ENCODE measurements at places on chromosomes 6 and 20.

DNA sequence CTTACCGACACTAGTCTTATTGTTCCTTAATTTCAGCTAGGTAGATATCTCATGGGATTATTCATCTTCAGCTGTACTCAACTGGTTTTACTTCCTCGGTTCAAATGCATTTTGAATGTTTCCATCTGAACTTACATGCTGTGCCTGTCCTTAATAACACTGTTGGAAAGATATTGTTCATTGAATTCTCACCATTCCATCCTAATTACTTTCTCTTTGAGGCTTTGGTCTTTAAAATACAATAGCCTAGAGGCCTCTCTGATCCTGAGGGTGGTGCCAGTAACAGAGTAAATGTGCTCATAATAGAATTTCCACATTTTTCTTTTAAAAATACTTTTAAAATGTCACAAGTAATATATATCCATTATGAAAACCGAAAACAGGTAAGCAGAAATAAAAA lies 54.0 kb downstream of the IL20RA start:
- DNase-seq = no peak

DNA sequence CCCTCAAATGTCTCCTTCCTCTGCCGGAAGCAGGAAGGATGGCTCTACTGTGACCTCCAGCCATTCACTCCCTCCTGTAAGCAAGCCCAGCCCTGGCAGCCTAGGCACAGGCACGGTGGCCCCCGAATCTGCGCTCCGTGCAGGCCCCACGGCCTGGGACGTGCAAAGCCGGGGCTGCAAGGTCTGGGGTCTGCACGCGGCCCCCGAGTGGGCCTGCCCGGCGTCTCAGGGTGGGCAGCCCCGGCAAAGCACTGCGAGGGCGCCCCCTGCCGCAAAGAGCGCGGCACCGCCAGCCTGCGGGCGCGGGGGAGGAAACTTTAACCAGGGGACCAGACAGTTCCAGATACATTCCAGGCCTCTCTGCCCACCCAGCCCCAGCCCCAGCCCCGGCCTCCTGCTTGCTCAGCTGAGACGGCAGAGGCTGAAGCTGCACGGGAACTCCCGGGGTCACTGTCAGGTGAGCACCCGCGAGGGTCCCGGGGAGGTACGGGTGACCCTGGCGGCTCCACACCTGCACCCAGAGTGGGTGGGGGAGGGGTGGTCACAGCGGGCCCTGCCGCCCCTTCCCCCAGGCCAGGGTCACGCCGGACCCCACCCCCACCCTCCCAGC lies 98.8 kb downstream of the ASXL1 start:
- DNase-seq = no peak

DNA sequence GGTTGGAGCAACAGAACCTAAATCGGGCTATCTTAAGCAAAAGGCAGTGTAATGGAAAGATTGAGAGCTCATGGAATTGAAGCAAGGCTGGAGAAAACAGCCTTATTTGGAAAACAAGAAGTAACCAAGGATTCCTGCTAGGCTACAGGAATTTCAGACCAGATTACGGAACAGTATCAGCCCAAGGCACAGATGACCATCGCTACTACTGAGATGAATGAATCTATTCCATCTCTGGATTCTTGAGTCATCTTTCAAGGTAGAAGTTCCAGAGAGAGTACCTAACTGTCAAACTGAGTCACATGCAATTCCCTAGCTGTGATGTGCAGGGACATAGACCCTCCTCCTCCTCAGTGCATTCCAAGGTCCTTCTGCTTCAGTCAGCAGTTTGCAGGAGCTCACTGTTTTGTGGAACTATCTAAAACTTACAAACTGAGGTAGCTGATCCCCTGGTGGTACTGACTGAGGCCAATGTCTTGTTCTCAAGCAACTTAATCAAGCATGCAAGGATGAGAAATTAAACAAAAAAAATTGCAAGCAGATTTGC lies 62.0 kb upstream of the SMLR1 start:
- DNase-seq = no peak

DNA sequence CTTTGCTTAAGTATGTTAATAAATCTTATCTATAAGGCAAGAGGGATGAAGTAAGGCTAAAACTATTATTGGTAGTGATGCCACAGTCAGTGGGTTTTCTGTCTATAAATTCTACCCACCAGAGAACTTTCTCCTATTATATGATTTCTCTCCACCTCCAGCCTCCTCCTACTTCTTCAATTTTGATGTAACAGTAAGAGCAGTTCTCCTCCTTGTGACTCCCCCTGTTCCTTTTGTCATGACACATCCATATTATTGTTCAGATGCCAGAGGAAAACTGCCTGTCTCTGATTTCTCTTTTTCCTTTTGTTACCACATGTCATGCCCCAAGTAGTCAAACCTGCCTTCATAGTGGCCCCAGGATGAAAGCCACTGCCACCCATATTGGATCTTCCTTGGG lies 9.1 kb upstream of the RCAN2 start:
- no peak for DNase-seq

DNA sequence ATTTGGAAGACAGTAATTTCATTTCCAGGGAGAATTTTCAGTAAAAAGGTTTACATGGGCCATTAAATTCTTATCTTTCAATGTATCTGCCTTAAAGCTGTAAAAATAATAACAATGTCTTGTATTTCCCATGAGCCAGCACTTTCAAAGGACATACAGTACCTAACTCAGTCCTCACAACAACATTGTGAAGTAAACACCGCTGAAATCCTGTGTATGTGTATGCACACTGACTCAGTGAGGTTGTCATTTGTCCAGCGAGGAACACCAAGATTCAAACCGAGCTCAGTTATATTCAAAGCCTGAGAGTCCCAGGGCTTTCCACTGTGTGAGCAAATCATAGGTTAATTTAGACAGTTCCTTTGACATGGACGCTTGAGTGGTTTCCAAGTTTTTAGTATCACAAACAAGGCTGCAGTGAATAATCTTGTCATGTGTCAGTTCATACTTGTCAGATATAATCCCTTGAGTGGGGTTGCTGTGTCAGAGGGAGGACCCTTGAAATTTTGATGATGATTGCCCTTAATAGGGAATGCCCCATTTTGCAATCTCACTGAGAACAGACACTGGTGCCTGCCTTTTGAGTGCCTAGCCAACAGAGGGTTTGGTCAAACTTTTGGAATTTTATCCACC lies 50.0 kb upstream of the SLC22A23 start:
- no peak for DNase-seq

DNA sequence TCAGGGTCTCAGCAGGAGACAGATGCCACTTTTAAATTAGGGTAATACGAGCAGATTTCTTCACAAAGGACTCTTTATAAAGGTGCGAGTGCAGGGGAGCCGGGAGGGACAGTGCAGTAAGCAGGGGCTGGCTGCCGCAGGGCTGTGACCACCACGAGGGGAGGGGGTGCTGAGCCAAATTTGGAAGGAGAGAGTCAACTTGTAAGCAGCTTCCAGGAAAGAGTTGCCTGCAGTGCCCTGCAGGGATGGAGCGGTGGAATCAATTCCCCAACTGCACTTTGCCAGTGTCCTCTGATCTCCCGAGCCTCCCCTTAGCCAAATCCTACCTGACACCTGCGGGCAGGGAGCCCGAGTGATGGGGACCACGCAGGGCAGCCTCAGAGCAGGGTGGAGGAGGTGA lies 13.9 kb upstream of the CCDC167 start:
- DNase-seq = no peak

DNA sequence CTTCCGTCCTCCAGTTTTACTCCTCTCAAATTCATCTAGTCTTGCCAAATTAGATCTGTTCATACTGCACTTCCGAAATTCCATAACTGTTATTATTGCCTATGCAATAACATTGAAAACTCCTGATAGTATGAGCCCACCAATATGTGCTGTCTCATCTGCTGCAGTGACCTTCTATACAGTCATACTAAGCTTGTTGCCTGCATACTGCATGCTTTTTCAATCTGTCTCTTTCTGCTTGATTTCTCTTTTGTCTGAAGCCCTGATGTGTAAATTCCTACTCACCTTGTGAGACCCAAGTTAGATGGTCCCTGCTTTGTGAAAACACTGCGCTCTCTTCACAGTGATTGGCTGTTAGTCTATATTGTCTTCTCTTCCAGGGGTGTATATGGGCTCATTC lies 1.1 kb downstream of the TBP start:
- no peak for DNase-seq

- DNase-seq = peak; percentile 22
Observed at GRCh38 chr20:62768551-62769287, 27.6 kb upstream of the MRGBP start.

GRCh38 chr20:21921251-21921650 lies 215.8 kb downstream of the PAX1 start:
- DNase-seq = no peak

- DNase-seq = no peak
Observed at GRCh38 chr6:112209131-112209530, 45.2 kb downstream of the LAMA4 start.

GRCh38 chr6:131838051-131838450 lies 30.2 kb downstream of the ENPP1 start:
- DNase-seq = no peak

GRCh38 chr6:115631028-115631427 lies 429.7 kb downstream of the FRK start:
- DNase-seq = no peak

- DNase-seq = no peak
Observed at GRCh38 chr6:54093326-54093948, 17.8 kb upstream of the MLIP start.

DNA sequence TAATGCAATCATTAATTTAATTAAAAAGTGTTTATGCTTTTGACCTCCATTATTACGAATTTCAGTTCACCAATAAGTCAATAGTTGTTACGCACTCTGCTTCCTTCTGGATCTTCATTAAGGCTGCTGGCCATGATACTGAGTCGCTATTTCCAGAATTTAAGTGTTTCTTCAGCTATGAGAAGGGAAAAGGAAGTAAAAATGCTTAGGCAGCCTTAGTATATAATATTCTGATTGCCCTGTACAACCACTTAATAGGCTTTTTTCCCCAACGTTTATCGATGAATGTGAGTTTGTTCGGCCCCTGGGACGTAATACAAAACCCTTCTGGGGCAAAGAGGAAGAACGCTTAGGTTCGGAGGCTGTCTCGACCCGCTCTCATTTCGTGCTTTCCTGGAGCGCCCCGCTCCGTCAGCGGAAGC lies 644 bp downstream of the OARD1 start:
- no peak for DNase-seq

DNA sequence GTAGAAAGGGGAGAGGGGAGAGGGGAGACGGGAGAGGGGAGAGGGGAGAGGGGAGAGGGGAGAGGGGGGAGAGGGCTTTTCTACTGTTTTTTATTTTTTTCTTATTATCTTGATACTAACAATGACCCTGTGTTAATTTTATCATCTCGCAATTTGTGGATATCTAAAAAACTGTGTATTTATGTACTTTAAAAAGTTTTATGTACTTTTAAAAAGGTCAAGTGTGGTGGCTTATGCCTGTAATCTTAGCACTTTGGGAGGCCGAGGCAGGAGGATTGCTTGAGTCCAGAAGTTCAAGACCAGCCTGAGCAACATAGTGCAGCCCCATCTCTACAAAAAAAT lies 5.5 kb upstream of the PRIM2 start:
- DNase-seq = no peak

GRCh38 chr6:90048206-90048967 lies 154.1 kb downstream of the GJA10 start:
- DNase-seq = no peak

- DNase-seq = no peak
Observed at GRCh38 chr6:147567141-147567805, 58.8 kb downstream of the SAMD5 start.

- DNase-seq = no peak
Observed at GRCh38 chr6:89637960-89638319, 607 bp downstream of the LYRM2 start.

- DNase-seq = no peak
Observed at GRCh38 chr6:22322103-22323030, 25.5 kb upstream of the PRL start.

DNA sequence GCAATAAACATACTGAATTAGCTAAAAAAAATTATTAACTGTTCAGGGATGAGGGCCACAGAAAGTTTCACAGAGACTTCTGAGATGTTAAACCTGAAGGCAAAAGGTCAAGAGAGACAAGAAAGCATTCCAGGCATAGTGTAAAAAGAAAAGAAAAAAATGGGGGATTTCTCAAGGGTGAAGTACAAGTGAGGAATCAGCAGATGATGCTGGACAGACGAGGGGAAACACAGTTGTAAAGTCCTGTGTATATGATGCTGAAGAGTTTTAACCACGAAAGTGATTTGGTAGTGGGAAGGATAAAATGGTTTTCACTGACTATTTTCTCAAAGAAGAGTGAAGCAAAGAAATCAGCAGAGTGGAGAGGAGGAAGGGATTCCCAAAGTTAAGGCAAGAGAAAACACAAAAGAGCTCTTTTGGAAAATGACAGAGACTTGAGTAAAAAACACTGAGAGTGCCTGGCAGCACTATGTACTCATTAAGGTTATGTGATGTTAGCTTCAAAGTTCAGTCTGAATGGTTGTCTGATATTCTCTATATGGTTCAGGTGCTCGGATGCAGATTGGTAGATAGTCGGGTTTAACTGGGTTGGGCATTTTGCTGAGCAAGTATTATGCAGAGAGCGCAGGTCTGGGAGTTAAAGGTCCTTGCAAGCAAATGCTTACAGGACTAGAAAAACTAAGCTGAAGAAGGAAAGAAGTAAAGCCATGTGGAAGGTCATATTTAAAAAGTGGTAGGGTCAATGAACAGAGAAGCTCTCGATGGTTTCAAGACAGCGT lies 16.4 kb downstream of the RAB23 start:
- no peak for DNase-seq

DNA sequence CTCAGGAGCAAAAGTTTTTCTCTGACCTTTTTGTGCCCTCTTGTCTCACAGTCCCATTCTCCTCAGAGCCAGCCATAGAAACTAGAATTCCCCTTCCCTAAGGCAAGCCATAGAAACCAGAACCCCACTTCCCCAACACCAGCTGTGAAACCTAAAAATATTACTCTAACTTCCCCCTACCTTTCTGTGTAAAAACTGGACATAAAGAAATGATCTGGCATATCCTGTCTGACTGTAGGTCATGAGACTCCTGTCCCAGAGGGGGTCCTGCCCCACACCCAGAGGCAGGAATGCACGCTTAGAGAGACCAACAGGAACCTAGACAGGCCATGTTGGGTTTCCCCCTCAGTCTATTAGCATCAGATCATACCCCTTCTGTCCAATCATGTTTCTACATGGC lies 140.6 kb upstream of the SLC22A16 start:
- DNase-seq = no peak

GRCh38 chr20:37316775-37317170 lies 27.3 kb downstream of the MANBAL start:
- no peak for DNase-seq

Data from fibroblast of skin of left quadriceps (primary cell).